ENCODE measurements at places on chromosomes 13 and 19.

DNA sequence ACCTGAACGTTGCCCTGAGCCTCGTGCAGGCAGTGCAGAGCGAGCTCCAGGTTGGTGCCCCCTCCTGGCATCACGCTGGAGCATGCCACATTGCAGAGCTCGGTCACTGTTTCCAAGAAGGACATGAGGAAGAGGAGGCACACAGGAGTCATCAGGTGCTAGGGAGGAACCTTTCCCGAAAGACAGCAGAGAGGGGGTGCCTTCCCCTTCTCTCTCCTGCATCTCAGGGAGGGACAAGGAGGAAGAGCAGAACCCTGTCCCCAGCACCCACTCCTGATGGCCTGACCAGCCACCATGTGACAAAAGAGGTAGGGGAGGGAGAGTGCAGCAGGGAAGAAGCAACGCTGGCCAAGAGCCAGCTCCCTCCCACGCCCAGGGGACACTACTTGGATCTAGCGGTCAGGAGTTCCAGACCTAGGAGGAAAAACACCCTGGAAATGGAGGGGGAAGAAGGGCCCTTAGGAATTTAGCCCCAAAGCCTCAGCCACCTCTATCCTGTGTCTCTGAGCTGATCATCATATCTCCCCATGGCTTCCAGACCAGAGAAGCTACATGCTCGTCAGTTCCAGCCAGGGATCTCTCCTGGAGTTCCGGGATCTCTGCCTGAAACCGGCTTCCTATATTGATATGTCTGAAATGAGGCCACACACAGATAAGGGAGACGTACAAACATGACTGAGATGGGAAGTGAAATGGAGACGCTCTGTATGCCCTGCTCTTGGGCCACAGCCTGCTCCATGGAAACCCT is 17.0 kb upstream of the NAPA start:
- DNase-seq = no peak

DNA sequence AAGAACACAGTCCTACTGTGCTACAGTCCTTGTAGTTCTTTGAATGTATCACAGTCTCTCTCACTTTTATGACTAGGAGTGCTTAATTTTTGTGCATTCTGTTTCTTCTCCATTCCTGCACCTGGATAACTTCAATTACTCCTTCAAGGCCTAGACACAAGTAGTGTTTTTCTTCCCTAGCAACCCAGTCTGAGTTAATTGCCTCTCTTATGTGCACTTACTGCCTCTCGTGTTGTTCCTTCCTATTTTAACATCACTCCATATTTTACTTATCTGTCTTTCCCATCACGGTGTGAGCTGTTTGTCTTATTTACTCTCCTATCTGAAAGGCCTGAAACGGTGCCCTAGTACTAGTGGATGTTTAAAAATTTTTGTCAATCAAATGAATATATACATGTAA is 101.5 kb downstream of the HS6ST3 start:
- DNase-seq = no peak

- no peak for DNase-seq
Measured at GRCh38 chr19:50344661-50345318, 15.6 kb upstream of the KCNC3 start.

- no peak for DNase-seq
Measured at GRCh38 chr19:7650148-7650547, 13.2 kb downstream of the STXBP2 start.

GRCh38 chr19:5700455-5701092 is 10.5 kb downstream of the RPL36 start:
- no peak for DNase-seq

DNA sequence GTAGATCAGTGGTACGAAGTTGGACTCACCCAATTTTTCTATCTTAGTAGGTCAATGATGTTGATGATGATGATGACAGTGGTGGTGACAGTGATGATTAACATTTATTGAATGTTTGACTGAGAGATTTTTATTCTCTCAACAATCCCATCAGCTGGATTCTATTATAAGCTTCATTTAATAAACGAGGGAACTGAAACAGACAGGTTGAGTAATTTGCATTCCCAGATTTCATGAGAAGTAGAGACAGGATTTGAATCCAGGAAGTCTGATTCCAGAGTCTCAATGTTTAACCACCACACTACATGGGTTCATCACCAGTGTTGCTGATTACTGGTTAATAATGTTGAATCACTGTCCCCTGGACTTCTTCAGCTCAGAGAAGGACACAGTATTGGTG is 168.9 kb downstream of the FLT1 start:
- DNase-seq = no peak

DNA sequence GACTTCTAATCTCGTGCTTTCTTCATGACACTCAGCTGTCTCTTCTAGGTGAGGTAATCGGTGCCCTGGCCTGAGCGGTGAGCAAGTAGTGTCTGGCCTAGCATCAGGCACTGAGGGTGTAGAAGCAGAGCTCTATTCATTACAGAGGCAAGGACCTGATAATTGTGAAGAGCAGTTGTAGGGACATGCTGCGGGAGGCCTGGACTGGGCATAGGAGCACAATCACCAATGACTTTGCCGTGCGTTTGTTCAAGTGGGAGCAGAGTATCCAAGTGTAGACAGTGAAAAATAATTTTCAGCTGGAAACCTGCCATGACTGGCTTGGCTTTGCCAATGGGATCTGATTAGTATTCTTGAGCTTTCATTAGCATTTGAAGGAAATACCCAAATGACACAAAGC is 32.1 kb upstream of the DCLK1 start:
- DNase-seq = no peak

- DNase-seq = no peak
Measured at GRCh38 chr13:43094901-43095300, 71.5 kb downstream of the DNAJC15 start.

- DNase-seq = no peak
Measured at GRCh38 chr13:110390567-110390966, 83.5 kb downstream of the COL4A2 start.

DNA sequence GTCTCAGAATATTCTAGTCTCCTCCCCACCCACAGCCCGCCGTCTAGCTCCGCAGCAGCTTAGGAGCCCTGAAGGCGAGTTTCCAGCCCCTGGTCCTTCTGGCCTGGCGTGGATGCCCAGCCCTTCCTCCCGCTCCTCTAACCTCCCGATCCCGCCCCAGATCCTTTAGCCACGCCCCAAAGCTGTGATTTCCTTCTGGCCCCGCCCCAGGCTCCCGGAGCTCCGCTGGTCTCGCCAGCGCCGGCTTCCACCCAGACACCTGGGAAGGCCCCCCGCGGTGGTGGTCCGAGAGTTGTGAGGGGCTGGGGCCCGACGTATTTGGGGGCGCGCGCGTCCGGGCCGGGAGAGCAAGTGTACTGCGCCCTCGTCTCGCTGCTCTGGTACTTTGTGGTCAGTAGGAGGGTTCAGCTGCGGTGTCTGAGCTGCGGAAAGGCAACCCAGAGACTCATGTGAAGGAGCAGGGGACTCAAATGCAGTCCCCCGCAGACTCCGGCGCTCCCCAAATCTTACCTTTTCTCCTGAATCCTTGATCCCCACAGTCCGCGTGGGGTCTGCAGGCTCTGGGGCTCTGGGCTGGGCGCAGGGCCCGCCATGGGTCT is at the start of gene CGB7:
Gene CGB7, minus strand, starts transcription at position 114 of the 599 bp plus-strand sequence. CDS start 2,374 bp downstream, outside the sequence.
- peak; percentile 87 for DNase-seq

- no peak for DNase-seq
Measured at GRCh38 chr19:33809960-33810359, 13.3 kb downstream of the KCTD15 start.

Data from Calu3 (cell line).